ENCODE measurements at places on chromosomes 5 and 9.
A peak's percentile ranks its signal among the peaks of the same experiment; 100 is the strongest.

GRCh38 chr9:27108981-27109541 is at the start of gene TEK:
TSS of gene TEK (plus strand) at chr9:27109225. CDS start at chr9:27109591, 366 bp downstream.
- DNase-seq: peak; percentile 75

DNA sequence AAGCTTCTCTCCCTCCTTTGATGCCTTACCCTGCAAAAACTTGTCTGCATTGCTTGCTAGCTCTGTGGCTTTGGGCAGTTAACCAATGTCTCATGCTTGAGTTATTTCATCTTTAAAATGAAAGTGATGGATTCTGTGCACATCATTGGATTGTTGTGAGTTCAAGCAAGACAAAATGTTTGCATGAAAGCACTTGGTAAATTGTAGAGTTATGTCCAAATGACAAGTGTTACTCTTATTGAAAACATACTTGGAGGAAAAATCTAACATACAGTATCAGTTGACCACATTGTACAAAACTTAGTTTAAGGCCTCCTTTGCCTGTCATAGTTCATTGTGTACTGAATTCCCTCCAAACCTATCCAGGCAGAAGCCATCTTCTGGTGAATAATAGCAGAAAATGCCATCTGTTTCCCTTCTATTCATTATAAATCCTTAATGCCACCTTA is 30.0 kb downstream of the TGFBR1 start:
- DNase-seq: no peak

- DNase-seq: no peak
These were observed 719.6 kb upstream of the WWC1 start for GRCh38 chr5:167571824-167572223.

GRCh38 chr5:139088024-139088423 is 110.1 kb downstream of the SIL1 start:
- no peak for DNase-seq
